ELF-1 (cell line): ENCODE measurements at places on chromosomes 1 and 21.
A peak's percentile ranks its signal among the peaks of the same experiment; 100 is the strongest.

DNA sequence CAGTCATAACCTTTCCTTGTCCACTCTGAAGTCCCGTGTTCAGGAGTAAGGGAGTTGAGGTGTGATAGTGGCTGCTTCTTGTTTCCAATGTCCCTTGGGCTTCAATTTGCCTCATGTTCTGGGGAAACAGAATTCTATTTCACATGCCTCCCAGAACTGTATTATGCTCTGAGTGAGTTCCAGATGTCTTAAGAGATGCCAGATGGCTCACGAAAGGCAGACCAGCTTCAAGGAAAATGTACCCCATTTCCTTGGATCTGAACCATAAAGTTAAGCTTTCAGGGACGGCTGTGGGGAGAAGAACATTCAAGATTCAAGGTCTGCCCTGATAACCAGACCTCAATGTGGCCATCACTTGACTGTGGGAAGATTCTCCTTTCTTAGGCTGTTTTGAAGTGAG lies 42.4 kb downstream of the C1orf87 start:
- DNase-seq: no peak

DNA sequence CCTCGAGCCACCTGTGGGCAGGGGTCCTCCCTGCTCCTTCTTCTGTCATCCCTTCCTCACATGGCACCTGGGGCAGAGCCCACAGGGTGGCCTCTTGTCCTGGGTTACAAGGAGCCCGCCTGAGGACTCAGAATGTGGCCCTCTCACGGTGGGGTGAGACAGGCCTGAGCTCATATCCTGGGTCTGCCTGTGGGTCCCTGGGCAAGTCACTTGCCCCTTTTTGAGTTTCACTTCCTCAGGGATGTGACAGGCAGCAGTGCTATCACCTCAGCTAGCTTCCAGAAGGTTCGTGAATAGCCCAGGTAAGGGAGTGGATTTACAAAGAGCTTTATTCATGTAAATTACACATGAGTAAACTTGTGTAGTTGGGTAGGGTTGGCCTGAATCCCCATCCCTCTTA lies 33.5 kb downstream of the HTR6 start:
- DNase-seq: no peak

GRCh38 chr1:235391874-235392273 lies 24.6 kb downstream of the TBCE start:
- DNase-seq: no peak

- peak; percentile 45 for DNase-seq
These were observed 56.2 kb upstream of the RASAL2 start for GRCh38 chr1:178037510-178038253.

- no peak for DNase-seq
These were observed 119.6 kb upstream of the CD34 start for GRCh38 chr1:208030288-208031091.

DNA sequence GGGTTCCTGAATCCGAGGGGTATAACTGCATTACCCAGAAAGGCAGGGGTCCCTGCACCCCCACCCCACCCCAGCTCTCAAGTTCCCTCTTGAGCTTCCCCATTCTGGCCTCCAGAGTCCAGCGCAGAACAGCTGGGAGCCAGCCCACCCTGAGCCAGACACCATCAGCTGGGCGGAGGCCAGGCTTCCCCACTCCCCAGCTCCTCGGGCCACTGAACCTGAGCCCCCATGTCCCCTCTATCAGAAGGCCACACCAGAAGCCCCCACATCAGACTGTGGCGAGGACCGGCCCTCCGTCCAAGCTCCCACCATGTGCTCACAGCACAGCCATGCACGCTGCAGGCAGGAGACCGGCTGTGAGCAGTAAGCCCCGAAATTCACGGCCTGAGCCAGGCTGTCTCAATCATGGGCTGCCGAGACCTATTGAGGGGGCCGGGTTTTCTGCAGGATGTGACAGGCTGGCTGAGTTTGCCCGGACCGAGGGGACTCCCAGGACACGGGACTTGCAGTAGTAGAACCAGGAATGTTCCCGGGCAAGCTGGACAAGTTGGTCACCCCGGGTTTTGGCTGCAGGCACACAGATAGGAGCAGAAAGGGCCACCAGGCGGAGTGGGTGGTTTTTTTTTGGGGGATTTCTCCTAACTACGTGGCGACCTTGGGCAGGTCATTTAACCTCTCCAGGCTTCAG lies 25.5 kb upstream of the TNFRSF1B start:
- DNase-seq: peak; percentile 57

GRCh38 chr1:32197074-32197473 lies 3.3 kb upstream of the CCDC28B start:
- DNase-seq: peak; percentile 45

DNA sequence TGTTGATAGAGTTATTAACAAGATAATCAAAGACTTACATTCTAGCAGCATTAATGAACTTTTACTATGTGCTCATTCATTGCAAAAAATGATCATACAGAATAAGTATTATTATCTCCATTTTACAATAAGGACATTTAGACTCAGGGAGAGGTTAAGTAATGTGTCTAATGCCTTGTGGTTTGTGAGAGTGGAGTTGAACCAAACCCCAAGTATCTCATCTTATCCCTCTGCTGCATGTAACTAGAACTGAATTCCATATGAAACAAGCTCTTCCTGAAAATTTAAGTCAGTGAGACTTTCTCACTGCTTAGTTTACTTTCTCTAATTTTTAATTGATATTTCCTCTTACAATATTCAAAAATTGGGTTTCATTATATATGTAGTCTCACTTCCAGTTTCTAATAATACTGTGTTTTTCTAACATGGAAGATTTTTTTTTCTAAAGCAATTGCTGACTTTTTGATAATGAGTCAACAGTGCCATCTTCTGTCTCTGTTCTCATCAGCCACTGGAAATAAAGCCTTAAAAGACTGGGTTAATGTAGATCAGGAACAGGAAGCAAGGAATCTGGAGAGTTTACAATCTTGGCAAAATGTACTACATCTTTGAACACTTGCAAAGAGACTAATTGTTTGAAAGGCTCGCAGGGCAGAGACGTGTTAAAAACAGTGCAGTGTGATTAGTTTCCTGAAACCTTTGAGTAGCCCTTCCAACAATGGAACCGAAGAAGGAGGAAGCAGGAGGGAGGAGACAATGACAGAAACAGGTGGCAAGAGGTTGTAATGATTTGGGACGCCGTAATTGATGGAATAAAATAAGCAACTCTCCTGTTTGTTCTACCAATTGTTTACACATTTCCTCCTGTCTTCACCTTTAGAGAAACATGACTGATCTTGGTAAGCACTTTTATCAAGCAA lies 567.6 kb downstream of the MRPL39 start:
- no peak for DNase-seq

GRCh38 chr21:41955516-41955915 lies 1.7 kb upstream of the C2CD2 start:
- DNase-seq: no peak

DNA sequence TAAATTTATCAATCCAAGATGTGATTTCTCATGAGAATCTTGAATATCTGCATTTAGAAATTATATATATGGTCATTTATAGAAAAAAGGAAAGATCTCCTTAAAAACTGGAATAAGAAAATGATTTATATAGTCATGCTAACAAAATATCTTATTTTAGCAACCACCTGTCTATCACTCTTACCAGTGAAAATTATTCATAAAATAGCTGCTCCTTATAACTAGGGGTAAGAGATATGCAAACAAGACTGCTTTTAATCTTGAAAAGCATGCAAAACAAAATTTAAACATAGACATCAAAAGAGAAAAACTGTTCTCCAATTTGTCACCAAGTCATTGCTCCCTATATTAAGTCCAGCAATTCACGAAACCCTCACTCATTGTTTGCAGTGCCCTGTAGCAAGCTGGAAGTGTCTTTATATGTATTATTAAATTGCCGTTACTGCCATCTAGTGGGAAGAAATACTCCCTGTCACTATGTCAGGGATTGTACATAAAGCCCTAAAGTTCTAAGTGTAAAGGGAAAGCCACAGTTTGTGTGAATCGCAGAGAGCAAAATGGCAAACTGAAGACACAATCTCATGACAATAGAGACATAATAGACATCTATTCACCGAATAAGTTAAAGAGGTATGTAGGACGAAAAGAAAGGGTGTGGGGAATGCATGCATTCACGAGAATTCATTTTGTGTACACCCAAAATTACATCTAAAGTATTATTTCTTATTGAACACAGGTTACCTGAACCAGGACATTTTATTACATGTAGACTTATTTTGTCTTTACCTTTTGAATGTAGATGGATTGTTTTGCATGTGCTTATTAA lies 600.5 kb downstream of the USP25 start:
- peak; percentile 14 for DNase-seq

DNA sequence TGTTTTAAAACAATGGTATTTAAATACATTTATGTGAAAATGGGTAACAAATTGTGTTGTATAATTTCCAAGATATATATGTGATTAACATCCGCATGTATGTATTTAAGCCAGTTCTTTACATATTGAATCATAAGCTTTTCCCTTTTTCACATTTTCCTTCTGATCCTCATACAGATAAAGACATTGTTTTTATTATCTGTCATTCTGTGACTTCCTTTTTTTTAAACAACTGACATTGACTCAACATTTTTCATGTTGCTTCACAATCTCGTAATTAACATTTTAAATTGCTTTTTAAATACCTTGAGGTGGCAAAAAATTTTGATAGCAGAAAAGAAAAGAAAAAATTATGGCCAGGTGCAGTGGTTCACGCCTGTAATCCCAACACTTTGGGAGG lies 1.4 kb downstream of the STXBP3 start:
- DNase-seq: no peak

DNA sequence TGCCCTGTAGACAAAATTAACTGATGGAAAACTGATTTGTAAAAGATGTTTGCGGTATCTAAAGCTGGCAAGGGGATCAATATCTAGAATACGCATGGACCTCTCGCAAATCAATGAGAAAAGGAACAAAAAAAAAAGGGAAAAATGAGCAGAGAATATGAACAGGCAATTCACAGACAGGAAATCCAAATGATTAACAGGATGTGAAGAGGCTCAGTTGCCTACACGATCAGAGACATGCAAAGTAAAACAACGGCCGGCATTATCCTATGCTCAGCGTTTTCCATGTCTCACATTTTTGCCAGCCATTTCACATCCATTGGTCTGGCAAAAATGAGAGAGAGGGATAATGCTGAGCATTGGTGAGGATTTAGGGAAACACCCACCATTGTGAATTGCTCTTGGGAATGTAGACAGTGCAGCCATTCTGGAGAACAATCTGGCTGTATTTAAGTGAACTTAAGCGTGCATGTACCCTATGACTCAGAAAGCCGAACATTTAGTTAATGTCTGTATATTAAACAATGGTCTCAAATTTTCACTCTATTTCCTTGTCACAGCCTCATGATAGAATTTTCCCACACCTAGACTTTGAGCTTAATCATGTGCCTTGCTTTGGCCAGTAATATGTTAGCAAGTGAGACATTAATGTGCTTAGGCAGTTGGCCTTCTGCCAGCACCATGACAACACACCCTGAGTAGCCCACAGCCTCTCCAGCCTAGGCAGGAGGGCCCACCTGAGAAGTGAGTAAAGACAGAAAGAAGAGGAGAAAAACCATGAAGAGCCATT lies 61.0 kb upstream of the NBPF3 start:
- no peak for DNase-seq

DNA sequence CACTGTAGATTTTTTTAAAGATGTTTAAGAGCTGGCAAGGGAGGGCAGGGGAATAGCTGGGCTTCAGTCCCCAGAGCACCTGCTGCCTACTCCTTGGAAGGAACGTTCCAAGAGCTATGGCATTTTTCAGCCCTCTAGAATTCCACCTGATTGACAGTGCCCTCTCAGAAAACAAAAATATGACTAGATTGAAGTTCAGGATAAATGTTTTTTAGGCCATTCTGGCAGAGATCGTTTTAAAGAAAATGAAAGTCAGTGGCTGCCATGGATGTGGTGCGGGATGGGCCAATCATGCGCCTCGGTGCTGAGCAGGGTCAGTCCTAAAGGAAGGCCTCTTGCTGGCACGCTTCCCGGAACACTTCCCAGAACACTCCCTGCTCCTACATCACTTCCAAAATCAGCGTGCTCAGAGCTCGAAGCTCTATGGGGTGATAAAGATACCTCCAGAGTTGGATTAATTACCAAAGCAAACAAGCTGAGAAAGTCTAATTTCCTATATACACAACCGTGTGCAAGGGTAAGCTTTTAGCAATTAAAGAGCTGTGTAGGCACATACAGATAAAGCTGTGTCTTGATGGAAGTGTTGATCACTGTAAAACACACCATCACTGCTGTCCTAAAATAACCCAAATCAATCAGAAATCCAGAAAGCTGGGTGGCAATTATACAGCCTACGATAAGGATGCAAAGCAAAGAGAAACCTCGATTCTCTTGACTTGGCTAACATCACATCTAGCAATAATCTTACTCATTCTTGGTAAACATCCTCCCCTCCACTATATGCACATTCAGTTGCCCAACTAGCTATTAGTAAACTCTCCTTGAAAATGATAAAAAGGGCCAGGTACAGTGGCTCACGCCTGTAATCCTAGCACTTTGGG lies 34.6 kb downstream of the TGFBR3 start:
- DNase-seq: no peak

DNA sequence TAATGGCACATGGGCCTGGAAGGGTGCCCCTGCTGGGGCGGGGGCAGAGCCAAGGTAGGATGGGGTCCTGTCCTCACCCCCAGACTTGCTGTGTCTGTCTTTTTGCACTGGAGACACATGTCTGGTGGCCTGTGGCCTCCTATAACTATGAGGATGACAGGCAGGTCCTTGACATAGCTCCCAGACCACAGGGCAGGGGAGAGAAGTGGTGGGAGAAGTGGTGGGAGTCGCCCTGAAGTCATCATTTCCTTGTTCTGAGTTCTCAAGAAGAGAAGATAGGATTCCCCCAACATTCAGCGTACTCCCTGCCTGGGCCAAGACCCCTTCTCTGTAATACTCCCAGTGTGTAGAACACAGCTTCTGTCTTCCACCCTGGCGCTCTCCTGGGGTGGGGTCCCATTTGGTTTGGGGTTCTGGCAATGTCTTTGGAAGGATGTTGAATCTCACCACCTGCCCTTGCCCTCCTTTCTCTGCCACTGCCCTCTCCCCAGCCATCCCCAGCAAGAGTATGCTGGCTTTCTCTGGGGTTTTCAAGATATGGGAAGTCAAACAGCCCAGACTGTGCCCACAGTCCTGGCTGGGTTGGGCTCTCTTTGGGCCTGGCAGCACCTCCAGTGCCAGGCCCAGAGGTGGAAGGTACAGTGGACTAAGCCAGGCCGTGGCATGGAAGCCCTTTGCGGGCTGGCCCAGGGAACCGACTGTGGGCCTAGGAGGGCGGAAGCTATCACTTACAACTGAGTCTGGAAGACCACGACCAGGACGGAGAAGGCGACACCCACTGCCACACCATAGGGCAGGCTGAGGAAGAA lies 19.4 kb downstream of the SLC26A9 start:
- DNase-seq: no peak

GRCh38 chr1:47679826-47680225 lies 242.0 kb downstream of the FOXD2 start:
- DNase-seq: no peak

DNA sequence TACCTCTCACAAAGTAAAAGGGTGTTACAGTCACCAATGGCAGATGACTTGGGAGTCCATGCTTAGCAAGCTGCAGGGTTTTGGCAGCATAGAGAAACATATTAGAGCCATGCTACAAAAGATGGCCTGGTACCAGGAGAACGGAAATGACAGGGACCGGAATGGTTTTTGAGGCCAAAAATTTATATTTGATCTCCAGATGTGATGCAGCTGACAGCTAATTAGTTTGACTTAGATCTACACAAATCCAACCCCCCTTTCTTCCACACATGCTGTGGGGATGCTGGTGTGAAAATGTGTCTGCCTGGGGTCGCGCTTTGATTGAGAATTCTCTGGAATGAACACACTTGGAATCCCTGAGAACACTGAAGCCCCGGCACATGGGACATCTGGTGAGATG lies 26.5 kb downstream of the SYF2 start:
- no peak for DNase-seq
